ENCODE measurements at places on chromosomes 12 and 14.

- no peak for DNase-seq
Measured at GRCh38 chr14:103547455-103547940, 15.0 kb downstream of the BAG5 start.

GRCh38 chr14:104117341-104118005 is 20.9 kb upstream of the KIF26A start:
- DNase-seq = no peak

GRCh38 chr12:105223884-105224283 is 12.1 kb downstream of the APPL2 start:
- no peak for DNase-seq

DNA sequence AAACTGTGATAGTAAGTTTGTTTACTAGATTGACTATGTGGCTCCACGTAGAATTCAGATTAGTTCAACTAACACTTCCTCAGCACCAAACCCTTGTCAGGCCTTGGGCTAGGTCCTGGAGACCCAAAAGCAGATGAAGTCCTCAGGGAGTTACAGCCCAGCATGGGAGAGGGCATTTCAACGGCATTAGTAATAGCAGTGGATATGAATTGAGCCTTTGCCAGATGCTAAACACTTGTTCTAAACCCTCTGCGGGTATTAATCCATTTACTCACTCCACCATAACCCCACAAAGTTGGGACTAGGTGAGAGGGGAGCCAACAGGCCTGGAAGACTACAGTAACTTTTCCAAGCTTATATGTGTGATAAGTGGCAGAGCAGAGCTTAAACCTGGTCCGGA is 714.6 kb downstream of the DIO2 start:
- DNase-seq = no peak

GRCh38 chr12:23350808-23351207 is 598.7 kb downstream of the SOX5 start:
- DNase-seq = no peak

DNA sequence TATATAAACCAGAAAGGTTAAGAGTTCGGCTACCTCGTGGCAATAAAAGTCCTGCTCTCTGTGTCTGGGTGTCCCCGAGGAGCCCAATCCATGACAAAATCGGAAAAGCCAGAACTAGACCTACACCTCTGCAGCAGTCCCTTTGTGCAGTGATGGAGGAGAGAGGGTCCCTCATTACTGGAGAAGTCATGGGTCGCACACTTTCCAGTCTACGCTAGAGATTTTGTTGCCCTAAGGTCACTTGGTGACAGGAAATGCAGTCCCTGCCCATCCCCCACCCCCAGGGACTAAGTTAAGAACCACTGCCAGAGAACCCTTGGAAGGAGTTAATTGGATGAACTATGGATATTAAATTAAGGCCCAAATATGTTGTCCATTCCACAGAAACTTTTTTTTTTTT is 104.4 kb upstream of the ATF7IP start:
- no peak for DNase-seq

DNA sequence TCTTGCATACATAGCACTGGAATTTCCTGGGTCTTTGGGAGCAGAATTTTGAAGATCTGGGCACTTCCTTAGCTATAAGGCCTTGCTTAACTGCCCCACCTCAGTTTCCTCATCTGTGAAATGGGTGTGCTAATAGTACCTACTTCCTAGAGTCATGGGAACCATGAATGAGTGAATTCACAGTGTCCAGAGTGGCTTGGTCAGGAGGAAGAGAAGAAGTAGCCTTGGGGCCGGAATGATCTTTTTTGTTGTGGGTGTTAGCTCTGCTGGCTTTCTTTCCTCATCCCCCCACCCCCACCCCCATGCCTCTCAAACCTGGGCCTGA is 2.4 kb downstream of the SH2B3 start:
- DNase-seq = no peak

GRCh38 chr14:64682843-64683242 is 21.4 kb upstream of the PLEKHG3 start:
- no peak for DNase-seq

DNA sequence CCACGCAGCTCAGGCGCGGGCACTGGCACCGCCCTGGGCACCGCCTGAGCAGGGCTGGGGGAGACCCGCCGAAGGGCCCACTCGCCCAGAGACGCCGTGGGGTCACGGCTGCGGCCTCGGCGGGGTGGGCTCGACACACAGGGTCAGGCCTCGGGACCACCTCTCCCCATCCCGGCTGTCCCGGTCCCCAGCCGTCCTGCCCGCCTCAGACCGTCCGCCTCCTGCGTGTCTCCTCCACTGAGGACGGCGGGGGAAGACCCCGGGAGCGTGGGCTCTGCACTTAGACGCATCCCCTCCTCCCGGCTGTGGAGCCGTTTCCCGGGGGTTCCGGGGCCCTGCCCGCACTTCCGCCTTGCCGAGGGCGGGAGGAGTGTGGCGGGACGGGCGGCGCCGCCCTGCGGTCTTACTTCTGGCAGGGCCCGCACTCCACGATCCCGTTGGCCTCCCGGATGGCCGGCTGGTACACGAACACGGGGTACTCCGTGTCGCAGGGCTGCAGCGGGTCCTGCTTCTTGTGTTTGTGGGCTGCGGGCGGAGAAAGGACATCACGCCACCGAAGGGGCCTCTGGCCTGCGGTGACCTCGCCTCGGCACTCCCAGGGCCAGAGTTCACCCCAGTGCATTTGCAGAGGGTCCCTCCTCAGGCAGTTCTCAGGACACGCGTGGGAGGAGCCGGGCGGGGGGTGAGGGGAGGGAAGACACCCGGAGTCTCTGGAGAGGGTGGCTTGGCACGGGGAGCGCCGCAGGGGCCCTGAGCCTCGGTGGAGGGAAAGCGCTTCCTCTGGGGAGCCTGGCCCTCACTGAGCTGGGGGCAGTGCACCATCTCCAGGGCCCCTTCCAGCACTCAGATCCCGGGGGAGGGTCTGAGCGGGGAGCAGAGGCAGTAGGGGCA is 23.1 kb upstream of the LRTM2 start:
- no peak for DNase-seq

DNA sequence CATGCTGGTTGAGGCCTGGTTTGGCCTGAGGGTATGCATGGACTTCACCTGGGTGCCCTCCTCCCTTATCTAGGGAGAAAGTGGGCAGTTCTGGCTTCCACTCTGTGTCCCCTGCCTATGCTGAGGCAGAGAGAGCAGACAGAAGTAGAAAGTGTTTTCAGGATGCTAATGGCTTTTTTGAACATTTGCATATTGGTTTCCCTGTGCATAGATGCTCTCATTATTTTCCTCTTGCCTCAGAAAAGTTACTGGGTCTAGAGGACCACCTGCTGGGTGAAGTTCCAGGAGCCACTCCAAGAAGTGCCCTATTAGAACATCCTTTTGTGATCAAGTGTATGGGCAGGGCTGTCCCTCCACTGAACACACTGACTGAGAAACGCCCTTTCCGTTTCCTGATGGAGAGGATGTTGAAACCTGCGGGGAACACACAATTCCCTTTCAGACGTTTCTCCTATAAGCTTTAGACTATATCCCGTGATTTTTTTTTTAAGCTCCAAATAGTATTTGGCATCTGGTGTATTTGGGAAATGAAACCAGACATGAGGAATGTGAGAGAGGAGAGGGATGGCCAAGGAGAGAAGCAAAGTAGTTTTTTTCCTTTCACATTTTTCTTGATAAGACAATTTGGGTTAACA is 66.6 kb downstream of the DAAM1 start:
- no peak for DNase-seq

DNA sequence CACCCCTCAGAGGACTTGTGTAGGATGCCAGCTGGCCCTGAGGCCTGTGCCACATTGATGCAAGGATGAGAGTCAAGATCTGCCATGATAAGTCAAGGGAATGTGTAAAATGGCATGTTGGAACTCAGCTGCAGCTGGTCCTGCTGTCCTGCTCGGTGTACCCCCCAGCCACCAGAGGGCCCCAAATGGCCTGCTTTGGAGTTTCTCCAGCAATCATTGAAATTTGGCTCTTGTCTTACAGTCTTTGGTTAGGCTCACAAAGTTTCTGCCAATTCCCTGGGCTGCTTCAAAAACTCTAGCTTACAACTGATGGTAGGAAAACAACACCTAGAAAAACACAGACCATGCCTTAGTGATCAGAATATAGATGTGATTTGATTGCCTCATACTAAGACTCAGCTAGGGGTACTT is 76.8 kb downstream of the HSD17B6 start:
- DNase-seq = no peak

DNA sequence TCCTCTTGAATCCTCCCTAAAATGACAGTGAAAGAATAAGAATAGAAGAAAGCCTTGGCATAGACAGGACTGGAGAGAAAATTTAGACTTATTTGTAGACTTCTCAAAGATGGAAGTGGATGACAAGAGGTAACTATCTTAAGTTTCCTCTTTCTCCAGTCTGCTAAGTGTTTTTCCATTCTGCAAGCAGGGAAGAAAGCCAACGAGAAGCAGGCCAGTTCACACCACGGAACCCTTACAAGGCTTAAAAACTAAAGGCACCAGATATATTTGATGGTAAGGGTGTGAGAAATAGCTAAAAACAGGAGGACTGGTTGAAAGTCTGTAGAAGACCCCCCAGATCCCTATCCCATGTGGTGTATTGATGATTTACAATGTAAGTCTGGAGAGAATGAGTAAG is 82.9 kb upstream of the GPHB5 start:
- DNase-seq = no peak

DNA sequence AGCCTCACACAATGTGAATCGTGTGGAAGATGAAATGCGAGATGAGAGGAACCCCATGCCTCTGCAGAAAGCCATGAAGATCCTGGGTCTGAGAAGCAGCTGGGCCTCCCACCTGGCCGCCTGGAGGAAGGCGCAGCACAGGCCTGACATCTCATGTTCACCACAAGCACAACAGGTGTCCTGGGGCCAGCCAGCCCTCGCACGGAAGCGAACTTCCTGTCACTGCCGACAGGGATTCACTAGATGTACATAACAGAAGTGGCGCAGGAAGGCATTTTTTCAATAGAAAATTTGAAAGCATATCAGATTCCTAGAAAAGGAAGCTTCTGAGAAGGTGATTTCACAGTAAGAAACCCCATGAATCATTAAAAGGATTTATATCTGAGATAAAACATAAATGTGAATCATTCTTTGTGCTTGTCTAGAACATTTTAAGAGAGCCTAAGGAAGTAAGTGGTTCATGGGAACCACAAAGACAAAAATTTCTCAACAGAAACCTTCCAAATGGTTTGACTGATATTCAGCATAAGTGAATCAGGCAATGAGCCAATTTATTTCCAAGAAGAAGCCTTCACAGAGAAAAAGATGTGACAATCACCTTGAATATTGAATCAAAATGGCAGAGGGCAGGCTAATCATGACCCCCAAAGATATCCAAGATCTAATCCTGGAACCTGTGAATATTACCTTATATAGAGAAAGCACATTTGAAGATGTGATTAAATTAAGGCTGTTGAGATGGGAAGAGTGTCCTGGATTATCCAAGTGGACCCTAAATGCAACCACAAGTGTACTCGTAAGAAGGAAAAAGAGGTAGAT is 311.9 kb downstream of the DUSP6 start:
- no peak for DNase-seq

Data from NCI-H1694 (cell line).